ENCODE measurements at places on chromosomes 16 and 17.

DNA sequence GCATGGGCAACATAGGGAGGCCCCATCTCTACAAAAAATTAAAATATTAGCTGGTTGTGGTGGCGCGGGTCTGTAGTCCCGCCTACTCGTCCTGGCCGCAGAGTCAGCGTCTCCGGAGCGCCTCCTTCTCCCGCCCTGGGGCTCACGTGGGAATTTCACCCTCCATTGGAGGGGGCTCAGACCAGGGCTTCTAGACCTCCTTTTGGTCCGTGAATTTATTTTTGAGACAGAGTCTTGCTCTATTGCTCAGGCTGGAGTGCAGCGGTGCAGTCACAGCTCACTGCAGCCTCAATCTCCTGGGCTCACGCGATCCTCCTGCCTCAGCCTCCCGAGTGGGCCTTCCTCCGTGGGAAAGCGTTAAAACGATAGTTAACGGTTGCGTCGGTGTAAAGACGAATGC, 394 bp upstream of the NME4 start:
- peak; percentile 55 for DNase-seq

DNA sequence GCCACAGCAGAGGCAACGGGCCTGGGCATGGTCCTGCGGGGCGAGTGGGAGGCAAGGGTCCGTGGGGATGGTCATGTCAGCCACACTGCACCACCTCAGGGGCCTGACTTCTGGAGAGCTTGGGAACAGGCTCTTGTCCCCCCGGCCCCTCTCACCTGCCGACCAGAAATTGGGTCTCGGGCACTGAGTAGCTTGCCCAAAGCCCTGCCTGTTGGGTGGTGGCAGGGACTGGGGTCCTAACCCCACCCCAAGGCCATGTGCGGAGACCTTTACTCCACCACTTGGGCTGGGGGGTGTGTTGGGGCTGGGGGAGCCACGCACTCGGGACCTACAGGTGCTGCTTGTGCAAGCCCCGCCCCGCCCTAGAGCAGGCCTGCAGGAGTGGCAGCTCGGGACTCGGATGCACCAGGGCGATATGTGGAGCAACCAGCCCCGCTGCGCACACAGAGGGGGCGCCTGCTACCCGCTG, 24.2 kb upstream of the CHMP6 start:
- no peak for DNase-seq

DNA sequence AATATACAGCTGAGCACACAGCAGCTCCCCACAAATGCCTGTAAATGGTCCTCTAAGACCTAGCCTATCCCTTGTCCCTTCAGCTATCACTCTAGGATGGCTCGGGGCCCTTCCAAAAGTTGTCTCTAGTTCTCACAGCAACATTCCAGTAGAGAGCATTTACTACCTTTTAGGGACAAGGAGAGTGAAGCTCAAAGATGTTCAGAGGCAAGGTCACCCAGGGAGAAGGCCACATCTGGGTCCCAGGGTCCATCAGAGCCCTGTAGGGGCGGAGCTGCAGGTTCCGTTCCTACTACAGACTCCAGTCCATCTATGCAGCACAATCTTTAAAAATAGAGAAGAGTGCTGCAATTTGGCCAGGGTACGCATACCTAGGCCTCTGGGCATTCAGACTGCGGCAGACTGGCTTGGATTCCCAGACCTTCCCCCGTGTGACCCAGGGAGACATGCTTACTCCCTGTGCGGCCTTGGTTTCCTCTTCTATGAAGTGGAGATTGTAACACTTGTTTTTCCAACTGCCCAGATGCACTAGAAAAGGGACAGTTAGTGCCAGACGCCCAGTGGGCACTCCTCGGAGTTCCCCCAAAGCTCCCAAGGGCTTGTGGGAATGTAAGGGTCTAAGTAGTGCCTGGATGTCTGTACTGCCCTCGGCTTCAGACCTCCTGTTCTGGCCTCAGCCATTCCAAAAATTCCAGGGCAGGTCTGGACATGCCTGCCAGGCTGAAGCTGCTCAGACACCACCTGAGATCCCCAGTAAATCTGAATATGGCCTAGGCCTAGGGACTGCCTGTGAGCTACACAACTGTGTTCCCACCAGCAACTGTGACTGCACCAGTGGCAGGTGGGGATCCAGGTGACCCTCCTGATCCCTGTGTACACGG, 2.5 kb downstream of the SLC12A4 start:
- peak; percentile 82 for DNase-seq

DNA sequence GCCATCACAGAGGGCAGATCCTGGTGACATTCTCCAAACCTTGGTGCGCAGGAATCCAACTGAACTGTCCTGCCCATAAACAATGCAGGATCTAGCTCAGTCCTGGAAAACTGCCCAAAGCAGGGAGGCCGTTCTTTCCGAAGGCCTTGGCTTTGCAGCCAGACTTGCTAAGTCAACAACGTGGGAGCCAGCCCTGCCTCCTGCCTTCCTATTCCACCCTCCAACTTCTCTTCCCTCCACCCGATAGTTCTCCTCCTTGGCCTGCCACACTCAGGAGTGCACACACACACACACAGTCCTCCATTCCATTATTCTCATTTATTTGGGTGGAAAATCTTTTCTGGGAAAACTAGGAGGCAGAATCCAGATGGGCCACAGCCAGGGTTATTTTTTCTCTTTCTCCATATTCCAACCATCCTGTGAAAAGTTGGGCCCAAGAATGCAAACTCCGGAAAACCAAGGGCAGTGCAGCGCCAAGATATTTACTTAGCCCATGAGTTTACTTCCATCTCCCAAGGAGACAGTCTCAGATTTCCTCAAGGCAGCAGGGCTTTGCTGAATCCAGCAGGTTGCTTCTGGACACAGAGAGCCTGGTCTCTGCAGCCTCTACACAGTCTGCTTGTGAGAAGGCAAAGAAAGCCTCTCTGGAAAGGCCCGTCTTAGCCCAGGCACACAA, 15.8 kb downstream of the COPRS start:
- DNase-seq, result no peak

GRCh38 chr17:81911277-81911961, at the start of gene PCYT2:
Gene PCYT2 (minus strand): TSS chr17:81911399. CDS start chr17:81911355, 44 bp downstream.
- DNase-seq, result peak; percentile 97

DNA sequence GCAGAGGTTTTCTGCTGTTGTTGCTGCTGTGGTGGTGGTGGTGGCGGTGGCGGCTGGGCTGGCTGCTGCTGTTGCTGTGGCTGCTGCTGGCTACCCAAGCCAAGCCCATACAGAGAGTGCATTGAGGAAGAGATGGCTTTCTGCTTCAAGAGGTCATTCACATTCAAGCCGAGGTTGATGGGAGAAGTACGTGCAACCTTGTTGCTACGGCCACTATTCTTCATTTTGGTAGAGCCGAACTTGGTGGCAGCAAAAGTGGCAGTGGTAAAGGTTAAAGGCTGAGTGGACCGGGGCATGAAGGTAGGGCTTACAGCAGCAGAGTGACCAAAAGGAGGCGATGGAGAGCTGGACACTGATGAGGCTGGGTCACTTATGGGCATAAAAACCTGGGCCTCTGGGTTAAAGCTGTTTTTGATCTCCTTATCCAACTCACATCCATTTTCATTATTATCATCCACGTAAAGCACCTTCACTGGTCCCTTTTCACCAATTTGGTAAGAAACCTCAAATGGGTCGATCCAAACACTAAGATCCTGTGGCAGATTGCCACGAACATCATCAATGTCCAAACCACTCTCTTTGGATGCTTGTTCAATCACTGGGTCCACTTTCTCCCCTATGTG, 2.8 kb downstream of the TOB1 start:
- DNase-seq, result peak; percentile 83

- DNase-seq, result peak; percentile 52
These were observed 8.2 kb downstream of the SLC6A2 start for GRCh38 chr16:55663765-55664677.

GRCh38 chr16:51815523-51815922, 664.5 kb upstream of the SALL1 start:
- DNase-seq, result no peak

- DNase-seq, result no peak
These were observed 1.4 kb downstream of the TEN1 start for GRCh38 chr17:75980188-75981018.

DNA sequence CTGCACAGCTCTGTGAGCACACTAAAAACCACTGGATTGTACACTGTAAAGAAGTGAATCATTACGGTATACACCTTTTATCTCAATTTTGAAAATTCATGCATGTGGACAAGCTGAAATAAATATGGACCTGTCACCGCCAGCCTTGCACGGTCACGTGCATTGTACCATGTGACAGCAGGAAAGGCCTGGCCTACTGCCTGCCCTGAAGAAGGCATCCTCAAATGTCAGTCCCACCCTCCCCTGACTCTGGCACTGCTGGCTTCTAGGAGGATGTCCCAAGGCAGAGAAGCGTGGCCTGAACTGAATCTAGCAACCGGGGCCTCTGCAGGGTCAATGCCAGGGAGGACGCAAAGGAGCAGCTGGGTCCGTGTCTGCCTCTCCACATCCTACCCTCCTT, 34.6 kb downstream of the SLC38A8 start:
- DNase-seq, result no peak

GRCh38 chr16:55439101-55439690, 39.8 kb upstream of the MMP2 start:
- DNase-seq, result no peak

DNA sequence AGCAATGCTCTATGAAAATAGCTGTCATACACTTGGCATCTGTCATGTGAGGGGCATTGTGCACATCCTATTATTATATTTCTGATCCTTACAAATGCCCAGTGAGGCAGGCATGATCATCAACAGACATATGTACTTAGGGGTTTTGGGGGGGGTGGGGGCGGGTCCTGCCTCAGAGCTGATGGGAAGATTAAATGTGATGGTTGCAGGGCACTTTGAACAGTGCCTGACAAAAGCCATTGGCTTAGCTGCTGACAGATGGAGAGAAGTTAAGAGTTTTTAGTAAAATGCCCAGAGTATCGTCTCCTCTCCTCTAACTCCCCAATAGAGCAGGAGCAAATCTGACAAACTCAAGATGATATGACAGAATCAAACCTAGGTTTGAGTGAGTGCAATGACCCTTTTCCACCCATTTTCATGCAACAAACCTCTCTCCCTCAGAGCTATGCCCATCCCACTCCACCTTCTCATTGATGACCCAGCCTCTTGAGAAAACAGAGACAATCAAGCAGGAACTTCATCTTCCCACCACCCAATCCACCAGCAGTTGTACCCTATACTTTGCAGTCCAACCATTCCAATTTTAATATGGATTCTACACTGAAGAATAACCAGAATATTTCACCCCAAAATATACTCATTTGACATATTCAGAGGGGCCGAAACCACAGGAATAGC, 4.8 kb downstream of the KLHL11 start:
- no peak for DNase-seq

- no peak for DNase-seq
These were observed 167.2 kb downstream of the ANKFN1 start for GRCh38 chr17:56320443-56320842.

DNA sequence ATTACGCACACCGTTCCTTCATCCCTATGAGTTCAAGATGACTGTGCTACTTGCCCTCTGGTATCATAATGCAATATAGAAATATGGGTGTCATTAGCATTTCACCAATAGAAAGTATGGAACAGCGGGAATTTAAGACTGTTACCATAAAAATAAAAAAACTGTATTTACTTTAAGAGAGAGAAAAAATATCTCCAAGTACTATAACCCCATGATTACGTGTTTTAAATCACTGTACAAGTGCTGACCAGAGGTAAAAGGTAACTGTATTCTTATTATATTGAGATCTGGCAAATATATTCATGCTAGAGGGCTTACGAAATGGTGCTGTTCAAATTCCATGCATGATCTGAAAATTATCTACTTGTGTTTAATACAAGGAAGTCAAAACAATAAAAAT, 5.2 kb downstream of the SDR42E1 start:
- DNase-seq, result no peak

- no peak for DNase-seq
These were observed 10.0 kb downstream of the STX4 start for GRCh38 chr16:31043352-31043751.

DNA sequence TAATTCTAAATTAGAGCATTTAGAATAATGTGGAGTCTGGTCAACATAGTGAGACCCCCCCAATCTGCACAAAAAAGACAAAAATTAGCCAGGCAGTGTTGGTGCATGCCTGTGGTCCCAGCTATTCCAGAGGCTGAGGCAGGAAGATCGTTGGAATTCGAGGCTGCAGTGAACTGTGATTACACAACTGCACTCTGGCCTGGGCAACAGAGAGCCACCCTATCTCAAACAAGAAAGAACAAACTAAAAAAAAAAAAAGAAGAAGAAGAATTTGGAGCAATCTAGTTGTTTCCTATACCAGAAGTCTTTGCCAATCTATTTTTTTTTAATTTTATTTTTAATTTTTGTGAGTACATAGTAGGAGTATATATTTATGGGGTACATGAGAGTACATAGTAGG, 6.0 kb downstream of the CETP start:
- no peak for DNase-seq

DNA sequence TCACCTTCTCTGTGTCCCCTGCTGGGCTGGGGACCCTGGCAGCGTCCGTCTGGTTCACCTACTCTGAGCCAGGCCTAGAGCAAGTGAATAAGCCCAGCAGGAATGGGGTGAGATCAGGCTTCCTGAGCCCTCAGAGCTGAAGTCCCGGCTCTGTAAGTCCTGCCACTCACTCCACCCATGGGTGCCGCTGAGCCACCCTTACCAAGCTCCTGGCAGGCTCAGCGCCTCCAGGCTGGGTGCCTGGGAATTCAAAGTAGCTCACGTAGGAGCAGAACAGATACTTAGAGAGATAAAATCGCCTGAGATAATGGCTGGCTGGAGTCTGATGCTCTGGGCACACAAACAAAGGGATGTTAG, 9.8 kb upstream of the LASP1NB start:
- DNase-seq, result no peak

- DNase-seq, result no peak
These were observed 495.7 kb downstream of the SHISA9 start for GRCh38 chr16:13397126-13397525.

DNA sequence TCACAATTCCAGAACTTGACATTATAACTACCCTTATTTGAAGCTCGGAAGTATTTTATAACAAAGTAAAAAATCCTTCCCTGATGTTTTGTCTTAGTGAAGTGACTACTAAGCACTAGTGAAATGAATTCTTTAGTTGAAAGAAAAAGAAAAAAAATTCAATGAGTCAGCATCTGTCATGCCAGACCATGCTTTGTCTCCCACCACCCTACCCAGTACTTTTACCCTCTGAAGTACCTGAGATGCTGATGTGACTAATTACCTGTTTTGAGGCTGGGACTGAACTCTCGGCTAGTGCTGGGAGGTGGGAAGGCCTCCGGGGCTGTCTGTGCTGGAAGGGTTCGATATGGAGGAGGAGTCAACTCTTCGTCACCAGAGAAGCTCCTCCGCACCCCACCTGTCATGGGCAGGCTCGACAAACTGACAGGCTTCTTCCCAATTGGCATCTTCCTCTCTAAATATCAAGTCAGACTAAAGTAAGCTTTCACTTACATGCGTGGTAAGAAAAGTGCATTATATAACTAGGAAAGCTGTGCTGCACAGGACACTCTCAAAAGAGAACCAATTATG, 19.6 kb downstream of the NME2 start:
- no peak for DNase-seq

Data from Caco-2 (cell line).